Endodermal cell (in vitro differentiated cells): ENCODE measurements at places on chromosomes 5 and 9. TPM values are rescaled to one million over a fixed set of nuclear protein-coding genes. Genes with fewer than 3 reads are reported as not detected.
A peak's percentile ranks its signal among the peaks of the same experiment; 100 is the strongest.

DNA sequence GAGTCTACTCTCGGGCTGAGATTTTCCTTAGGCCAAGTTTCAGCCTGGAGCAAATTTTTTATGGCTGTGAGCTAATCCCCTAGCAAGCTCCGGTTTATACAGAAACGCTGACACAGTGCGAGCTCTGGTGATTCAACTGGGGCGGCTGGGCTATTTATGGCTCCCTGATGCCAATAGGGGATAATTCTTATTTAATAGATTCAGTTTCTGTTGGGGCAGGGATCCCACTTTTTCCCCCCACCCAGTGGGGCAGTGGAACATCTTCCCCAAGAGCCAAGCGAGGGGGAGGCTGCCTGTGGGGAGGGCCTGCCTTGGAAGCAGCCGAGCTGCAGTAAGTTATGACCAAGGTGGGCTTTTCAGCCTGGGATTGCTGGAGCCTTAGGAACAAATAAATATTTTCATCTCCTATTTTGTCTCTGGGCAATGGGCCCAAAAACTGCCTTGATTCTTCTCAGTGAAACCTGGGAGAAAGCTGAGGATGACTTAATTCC lies 129.1 kb downstream of the MACROH2A1 start:
- no peak for DNase-seq

DNA sequence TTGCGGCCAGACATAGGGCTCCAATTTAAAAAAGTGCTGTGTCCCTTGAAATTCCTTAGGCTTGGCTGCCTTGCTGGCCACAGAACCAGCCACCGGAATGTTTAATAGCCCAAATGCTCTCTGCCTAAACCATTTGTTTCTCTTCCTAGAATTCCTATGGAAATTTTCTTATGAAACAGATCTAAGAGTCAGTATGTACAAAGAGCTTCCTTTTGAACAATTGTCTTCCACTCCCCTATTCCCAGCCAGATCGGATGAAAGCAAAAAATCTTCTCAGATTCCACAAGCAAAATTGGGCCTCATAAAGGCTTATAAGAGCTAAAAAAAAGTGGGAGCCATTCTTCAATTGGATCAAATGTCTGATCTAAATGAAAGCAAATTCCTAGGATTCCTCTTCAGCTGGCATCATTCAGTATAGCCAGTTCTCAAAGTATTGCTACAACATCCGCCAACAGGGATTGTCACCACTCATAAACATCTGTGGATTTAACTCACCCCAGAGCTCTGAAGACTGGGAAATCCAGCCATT lies 104.3 kb downstream of the CEMIP2 start:
- DNase-seq, result no peak

Gene SMIM27
- 14.0 and 14.2 TPM in 2 replicates for total RNA-seq

DNA sequence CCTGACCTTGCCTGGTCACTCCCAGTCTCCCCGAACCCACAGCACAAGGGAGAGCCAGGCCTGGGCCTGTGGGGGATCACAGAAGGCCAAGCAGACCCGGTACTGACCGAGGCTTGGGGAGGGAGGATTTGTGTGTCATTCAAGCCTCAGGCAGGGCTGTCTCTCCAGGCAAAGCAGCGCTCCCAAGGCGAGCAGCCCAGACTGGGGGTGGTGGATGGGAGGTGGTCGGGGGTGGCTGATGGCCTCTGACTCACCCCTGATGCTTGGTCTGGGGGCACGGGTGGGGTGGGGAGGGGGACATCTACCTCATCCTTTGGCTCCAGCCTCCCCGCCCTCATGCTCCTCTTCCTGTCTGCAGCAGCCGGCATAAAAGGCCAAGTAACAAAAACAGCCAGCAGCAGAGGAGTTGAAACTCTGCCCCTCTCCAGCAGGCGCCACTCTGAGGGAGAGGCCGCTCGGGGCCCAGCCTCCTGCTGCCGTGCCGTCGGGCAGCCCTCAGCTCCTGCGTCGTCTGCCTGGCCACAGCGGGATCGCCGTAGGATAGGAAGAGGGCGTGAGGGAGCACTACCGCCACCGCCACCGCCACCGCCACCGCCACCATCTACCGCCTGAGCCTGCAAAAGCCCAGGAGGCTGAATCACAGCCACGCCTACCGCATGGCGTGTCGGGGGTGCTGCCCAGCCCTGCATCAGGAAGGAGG lies 166.0 kb downstream of the OLFM1 start:
- DNase-seq, result peak; percentile 90

DNA sequence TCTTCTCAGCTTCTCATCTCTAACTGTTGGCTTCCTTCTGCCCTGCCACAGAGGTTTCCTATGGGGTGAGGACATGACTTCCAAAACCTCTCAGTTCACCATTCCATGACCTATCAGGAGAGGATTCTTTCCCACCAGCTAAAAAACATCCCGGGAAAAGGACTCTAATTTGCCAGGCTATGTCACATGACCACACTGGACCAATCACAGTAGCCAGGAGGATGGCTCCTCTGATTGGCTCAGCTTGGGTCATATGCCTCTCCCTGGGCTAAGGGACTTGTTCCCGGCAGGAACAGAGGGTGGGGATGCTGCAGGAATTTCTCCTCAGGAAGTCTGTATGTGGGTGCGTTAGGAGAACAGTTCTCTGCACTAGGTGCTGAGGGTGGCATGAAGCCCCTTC lies 40.3 kb upstream of the XPA start:
- peak; percentile 84 for DNase-seq

DNA sequence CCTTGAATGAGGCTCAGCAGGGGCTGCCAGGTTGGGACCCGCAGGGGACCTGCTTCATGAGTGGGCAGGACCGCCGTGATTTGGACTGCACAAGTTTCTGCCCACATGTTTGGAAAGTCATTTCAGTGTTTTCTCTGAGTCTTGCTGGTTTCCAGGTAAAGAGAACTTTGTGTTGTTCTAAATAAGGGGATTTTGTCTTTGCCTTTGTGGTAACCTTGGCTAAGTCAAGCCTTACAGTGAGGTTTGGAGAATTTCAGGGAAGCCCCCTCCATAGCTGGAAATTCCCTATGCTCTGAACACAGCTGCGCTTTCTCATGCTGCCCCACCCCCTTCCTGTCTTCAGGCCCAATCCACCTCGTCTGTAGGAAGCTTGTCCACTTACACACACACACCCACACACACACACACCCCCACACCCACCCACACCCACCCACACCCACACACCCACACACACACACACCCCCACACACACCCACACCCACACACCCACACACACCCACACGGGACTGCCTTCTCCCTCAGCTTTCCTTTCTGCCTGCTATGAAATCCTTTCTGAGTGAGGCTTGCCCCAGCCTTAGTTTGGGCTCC lies 270.1 kb downstream of the HSPA4 start:
- no peak for DNase-seq

Gene IL11RA
- 11.3 to 13.1 TPM (median 12.7 TPM) in 3 replicates for total RNA-seq

GRCh38 chr5:59800347-59800893 lies 93.1 kb downstream of the PDE4D start:
- DNase-seq, result peak; percentile 53

Gene NSD1
- total RNA-seq, result 113 to 169 TPM (median 150 TPM) in 3 replicates

- no peak for DNase-seq
These were observed 169.2 kb upstream of the RGMB start for GRCh38 chr5:98604301-98604700.

GRCh38 chr5:169745441-169746146 lies 108.5 kb downstream of the DOCK2 start:
- peak; percentile 80 for DNase-seq

- DNase-seq, result no peak
These were observed 19.5 kb downstream of the RALGDS start for GRCh38 chr9:133101356-133102189.

Gene GGTA1
- not detected in 3 replicates for total RNA-seq

DNA sequence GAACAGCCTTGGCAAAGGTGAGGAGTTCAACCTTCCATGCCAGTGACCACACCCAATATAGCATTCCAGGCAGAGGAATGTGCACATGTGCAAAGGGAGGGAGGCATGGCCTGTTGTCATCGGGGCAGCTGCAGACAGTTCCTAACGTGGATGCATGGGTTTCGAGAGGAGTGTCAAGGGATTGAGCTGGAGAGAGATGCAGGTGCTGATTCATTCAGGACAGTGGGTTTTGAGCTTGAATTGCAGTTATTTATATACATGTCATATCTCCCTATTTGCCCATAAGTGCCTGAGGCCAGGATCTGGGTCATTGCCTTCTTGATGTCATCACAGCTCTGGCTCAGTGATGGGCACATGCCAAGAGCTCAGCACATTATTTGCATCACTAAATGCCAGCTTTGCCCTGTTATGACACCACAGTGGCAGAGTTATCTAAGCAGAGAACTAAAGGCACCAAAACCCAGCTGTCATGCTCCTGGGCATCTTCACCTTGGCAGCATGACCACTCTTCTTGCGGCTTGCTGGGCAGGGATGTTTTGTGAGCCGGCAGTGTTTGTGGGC lies 278.0 kb downstream of the NTRK2 start:
- DNase-seq, result no peak

GRCh38 chr5:7857926-7858632 lies 7.1 kb upstream of the CFAP90 start:
- DNase-seq, result no peak
